ENCODE measurements at places on chromosomes 1 and 21. TPM values are rescaled to one million over a fixed set of nuclear protein-coding genes. Genes with fewer than 3 reads are reported as not detected.

GRCh38 chr1:156193208-156193487 lies 756 bp upstream of the SLC25A44 start:
- DNase-seq, result no peak

GRCh38 chr1:7478142-7478790 lies 292.8 kb upstream of the VAMP3 start:
- no peak for DNase-seq

LY9 gene
- not detected for total RNA-seq

- no peak for DNase-seq
These were observed 124.5 kb downstream of the TSEN15 start for GRCh38 chr1:184176058-184176457.

DNA sequence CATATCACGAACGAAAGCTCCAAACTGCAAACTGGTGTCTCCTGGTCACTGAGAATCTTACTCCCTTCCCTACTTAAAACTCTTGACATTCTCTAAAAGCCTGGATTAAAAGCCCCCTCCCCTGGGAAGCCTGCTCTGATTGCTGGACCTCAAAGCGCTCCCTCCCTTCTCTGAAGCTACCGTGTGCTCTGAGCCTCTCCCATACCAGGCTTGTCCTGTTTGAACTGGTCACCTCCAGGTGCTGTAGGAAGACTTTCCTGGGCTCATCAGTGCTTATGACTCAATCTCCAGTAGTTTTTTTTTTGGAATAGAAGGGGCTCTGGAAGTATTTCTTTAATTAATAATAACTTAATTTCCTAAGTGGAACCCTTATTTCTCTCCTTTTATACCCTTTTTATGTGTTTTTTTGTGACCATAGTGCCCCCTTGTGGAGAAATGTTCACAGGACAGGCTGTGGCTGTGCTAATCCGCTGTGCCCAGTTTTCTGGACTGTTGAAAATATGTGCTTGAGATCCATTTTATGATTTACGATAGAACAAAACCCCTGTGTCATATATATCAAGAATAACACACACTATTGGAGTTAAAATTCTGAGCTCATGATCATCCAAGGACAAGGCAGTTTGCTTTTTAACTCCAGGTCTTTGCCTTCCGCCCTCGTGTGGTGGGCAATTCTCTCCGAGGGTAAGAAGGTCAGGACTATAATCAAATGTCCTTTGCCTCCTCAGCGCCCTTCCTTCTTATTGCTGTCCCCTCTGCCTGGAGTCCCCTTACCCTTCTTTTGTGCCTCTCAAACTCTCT lies 16.9 kb downstream of the MTARC1 start:
- DNase-seq, result peak; percentile 38

OLFM3 gene
- total RNA-seq, result 0.12 TPM

- no peak for DNase-seq
These were observed 17.4 kb upstream of the RNF223 start for GRCh38 chr1:1091344-1092148.

MSH4 gene
- total RNA-seq, result 0.21 TPM

DNA sequence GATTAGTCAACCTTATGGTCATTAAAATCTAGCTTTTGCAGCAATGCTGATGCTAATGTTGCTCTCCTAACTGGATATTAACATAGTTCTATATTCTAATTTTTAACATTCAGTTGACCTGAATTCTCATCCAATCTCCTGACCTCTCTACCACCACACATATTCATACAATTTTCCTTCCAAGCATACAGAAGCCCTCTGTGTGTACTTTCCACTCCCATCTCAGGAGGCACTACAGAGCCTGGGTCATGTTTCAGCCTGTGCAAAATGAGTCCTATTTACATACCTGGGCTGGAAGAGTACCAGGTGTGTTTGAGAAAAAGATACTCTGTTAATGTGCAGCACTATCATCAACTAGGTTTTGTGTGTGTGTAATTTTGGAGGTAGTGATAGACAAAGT lies 486.3 kb downstream of the NEGR1 start:
- DNase-seq, result no peak

DNA sequence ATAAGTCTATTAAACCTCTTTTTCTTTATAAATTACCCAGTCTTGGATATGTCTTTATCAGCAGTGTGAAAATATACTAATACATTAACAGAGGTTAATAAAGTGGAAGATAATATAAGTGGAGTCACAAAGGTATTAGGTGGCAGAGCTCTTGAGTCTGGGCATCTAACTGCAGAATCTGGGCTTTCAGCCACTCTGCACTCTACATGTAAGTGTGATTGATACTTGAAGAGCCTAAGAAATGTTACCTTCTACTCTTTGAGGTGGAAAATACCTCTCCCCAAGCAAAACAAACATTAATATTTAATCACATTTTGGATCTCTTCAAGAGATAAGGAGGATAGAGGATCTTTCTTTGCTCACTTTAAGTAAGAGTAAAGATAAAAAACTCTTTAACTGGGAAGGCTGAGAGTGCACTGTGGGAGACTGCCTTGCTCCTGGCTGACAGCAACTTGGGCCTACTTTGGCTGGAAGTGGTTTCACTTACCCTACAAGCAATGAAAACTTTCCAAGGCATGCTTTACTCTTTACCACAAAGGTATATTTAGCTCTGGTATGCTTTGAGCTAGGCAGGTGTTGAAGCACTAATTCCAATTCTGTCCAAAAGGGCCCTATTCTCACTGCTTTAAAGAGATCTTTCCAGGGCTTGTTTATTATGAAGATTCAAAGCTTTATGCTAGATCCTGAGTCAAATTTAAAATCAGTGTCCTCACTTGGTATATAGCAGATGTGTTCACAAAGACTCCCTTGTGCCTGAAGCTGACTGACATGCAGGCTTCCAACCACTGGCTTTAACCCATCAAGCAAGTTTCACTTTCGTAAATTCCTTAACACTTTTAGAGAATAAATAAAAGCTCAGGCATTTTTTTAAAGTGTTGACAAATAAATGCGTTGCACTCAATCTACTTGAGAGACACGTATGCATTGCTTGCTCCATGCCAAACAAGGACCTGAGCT lies 245.3 kb upstream of the ZP4 start:
- DNase-seq, result no peak

GRHL3 gene
- not detected for total RNA-seq

MATN1 gene
- total RNA-seq, result not detected

DNA sequence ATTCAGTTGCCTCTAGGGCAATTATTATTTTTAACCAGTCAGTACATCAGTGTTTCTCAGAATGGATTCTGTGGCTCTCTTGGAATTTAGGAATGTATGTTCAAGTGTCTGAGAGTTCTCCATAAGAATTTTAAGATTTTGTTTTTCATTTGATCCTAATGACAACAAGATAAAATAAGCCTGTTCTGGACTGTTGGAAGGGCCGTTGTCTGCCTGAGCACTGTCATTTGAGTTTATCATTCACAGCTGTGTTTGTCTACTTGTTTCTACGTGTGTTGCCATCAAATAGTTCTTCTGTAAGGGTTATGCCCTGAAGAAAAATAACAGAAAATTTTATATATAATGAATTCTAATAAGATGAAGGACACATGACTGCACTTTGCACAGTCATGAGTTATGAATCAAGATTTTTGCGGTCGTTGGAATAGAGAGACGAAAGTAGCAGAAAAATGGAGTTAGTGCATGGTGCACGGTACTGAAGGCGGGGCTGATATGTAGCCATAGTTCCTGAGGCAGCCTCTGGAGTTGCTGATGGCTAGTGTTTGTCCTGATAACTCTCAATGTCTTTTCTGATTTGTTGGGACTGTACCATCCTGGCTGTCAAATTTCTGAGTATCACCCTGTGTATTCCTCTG lies 92.5 kb downstream of the NOS1AP start:
- no peak for DNase-seq

- no peak for DNase-seq
These were observed 56.9 kb downstream of the EIF2B3 start for GRCh38 chr1:44929531-44929930.

DNA sequence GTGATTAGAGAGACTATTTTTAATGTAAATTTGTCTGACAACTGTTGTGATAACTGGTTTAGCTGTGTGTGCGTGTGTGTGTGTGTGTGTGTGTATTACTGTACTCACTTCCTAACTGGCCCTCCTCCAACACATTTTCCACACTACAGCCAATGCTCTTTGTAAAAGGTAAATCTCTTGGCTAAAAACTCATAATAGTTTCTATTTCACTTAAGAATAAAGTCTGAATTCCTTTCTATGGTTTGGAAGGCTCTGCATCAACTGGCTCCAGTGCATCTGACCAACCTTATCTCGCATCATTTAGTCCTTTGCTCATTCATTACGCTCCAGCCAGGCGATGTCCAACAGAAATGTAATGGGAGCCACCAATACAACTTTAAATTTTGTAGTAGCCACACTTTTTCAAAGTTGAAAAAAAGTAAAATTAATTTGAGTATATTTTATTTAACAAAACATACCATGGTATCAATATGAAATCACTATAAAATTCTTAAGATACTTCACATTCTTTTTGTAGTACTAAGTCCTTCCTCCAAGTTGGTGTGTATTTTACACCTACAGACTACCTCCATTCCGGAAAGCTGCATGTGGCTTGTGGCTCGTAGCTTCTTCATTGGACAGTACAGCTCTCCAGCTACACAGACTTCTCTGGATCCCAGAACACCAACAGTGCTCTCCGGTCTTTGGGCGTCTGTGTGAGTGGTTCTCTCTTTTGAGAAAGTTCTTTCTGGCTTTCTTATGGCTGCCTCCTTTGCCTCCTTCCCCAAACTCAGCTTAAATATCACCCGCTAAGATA lies 68.9 kb downstream of the NRIP1 start:
- peak; percentile 75 for DNase-seq

GRCh38 chr1:109642626-109643025 lies 13.3 kb upstream of the GSTM4 start:
- no peak for DNase-seq

DNA sequence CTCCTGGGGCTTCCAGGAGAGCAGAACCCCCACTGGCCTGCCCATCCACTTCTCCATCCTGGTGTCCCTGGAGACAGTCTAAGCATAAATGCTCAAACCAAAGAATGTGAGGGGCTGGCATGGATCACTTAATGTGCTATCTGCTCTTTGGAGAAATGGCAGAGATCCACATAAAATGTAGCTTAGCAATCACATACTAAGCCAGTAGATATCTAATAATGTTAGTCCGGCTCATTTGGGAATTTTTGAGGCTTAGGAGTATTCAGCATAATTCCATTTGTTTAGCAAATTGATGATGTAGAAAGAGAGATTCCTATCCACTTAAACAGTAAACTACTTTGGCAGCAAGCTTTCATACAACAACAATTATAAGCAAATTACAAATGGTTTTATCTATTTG lies 90.7 kb downstream of the TENT5C start:
- DNase-seq, result no peak

OR2T29 gene
- not detected for total RNA-seq

- no peak for DNase-seq
These were observed 61.8 kb downstream of the CD247 start for GRCh38 chr1:167456524-167456923.

HSF2BP gene
- 0.18 TPM for total RNA-seq

- no peak for DNase-seq
These were observed 135.1 kb downstream of the ZSCAN20 start for GRCh38 chr1:33607444-33608005.

DNA sequence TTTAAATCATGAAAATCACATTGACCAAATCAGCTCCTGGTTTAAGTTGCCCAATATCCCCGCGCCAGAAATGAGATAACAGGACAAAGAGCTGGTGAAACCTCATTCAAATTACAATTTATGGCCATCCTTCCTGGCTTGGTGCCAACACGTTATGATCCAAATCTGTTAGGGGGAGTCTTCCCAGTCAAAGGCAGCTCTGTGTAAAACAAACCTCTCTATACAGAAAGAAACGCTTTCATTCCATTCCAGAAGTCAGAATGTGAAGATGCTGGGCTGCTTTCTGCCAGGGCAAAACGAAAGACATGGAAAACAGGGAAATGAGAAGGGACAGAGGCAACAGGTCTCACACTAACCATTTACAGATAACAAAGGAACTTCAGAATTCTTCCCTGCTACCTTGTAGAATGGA lies 53.5 kb upstream of the TIAM1 start:
- no peak for DNase-seq

GRCh38 chr21:45074818-45075595 lies 627 bp downstream of the ADARB1 start:
- no peak for DNase-seq

OXCT2 gene
- total RNA-seq, result 1.5 TPM

Measured in heart right ventricle (tissue), 16 donors.